Testis (tissue), 5 donors: ENCODE measurements at places on chromosomes 4 and X. TPM values are rescaled to one million over a fixed set of nuclear protein-coding genes. Genes with fewer than 3 reads are reported as not detected.

Gene MED28
- total RNA-seq: 22.8 TPM

DNA sequence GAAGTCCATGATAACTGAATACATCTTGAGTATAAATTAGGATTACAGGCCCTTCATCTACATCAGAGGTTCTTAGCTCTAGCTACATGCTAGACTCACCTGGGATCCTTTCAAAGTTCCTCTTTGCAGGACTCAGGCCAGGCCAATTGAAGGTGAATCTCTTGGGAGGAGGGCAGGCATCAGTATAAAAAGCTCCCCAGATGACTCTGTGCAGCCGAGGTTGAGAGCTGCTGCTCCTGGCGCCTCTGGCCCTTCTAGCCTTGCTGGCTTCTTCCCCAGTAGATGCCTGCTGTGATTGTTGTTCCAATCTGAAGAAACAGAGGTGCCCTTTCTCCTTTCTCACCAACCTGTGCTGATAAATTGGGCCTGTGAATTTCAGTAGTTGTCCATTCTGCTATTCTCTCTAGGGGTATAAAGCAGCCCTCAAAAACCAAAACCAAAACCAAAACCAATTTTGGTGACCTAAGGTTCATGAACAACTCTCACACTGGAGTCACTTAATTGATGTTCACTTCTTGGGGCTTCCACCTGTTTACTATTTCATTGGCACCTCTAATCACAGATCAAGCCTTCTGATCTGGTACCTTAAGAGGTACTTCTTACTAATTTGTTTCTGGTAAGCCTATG lies 78.7 kb downstream of the SUPT20HL2 start:
- H3K4me1 ChIP-seq: peaks cover 6% of the 10 kb centered on the region
- H3K36me3 ChIP-seq: no peaks in the 10 kb centered on the region
- no peak overlapping the region for H3K27ac ChIP-seq
- H3K4me3 ChIP-seq: no peak overlapping the region

Gene CXCL13
- total RNA-seq: 2.0 TPM

GRCh38 chr4:102246416-102246815 lies 98.9 kb downstream of the SLC39A8 start:
- no peak overlapping the region for H3K27ac ChIP-seq
- no peak for DNase-seq
- H3K36me3 ChIP-seq: no peaks in the 10 kb centered on the region
- H3K27me3 ChIP-seq: no peaks in the 10 kb centered on the region
- H3K4me1 ChIP-seq: no peaks in the 10 kb centered on the region

Gene CDX4
- not detected for total RNA-seq

- no peak overlapping the region for H3K4me3 ChIP-seq
- no peaks in the 10 kb centered on the region for H3K27me3 ChIP-seq
- no peak overlapping the region for H3K27ac ChIP-seq
Measured at GRCh38 chrX:153902385-153902784, 2.1 kb upstream of the AVPR2 start.

DNA sequence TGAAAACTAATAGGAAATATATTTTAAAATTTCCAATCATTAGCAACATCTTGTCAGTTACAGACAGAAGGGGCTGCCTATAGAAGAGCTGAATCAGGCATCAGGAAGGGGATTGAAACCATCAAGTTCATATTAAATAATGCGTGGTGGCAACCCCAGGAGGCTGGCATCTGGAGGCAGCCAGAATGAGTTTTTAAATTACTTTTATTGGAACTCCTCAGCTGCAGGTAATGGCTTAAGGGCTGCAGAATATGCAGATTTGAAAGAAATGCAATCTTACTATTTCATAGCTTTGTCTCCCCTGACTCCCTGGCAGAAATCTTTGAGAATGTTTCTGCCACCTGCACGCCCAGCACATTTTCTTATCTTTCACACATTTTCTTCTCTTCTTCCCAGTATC lies 711.6 kb downstream of the PCDH19 start:
- no peak overlapping the region for H3K27ac ChIP-seq
- H3K4me3 ChIP-seq: no peak overlapping the region
- no peak for DNase-seq

Gene BEX1
- total RNA-seq: 233 TPM

Gene AKAP14
- 24.0 TPM for total RNA-seq

- no peaks in the 10 kb centered on the region for H3K27me3 ChIP-seq
- no peak for DNase-seq
- H3K27ac ChIP-seq: no peak overlapping the region
- H3K4me1 ChIP-seq: no peaks in the 10 kb centered on the region
- H3K4me3 ChIP-seq: no peak overlapping the region
- H3K36me3 ChIP-seq: no peaks in the 10 kb centered on the region
Measured at GRCh38 chr4:83974111-83974780, 438.3 kb downstream of the GPAT3 start.

Gene TMSB15C
- 3.4 TPM for total RNA-seq

GRCh38 chr4:21949073-21949457 lies 493 bp upstream of the KCNIP4 start:
- peak overlapping the region; percentile 48 for H3K4me3 ChIP-seq
- H3K36me3 ChIP-seq: no peaks in the 10 kb centered on the region
- H3K4me1 ChIP-seq: no peaks in the 10 kb centered on the region
- H3K27ac ChIP-seq: no peak overlapping the region
- DNase-seq: peak; percentile 30

- H3K4me3 ChIP-seq: no peak overlapping the region
- no peaks in the 10 kb centered on the region for H3K4me1 ChIP-seq
- no peak overlapping the region for H3K27ac ChIP-seq
Measured at GRCh38 chrX:20913760-20914159, 460.5 kb upstream of the CNKSR2 start.

Gene DCAF8L2
- total RNA-seq: 125 TPM

Gene CFAP99
- total RNA-seq: 41.2 TPM

Gene ATP2B3
- 1.2 TPM for total RNA-seq

Gene F9
- 0.06 TPM for total RNA-seq

Gene FRMPD3
- 1.5 TPM for total RNA-seq

DNA sequence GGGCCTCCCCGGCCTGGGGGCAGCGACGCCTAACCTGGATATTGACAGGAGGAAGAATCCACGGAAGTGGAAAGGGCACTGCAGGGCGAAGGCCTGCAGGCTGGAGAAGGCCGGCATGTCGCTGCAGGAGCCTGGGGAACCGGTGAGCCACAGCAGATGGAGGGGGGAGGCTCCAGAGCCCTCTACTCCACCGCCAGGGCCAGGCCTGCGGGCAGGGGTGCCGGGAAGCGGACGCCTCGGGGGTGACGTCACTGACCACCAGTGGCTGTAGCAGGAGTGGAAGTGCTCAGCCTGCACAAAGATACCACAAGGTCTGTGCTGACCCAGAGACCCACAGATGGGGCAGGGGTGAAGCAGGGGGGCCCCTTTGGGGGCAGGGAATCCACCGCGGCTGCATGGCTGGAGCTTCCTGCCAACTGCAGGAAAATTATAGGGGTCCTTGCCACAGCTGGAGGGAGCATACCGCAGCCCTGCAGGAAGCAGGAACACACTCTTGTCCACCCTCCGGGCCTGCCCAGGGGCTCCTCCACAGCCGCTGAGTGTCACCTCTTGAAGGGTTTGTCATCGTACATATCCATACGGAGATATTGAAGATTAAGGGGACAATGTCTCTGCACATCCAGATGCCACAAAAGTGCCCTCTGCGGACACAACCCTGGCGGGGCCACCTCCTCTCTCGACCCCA lies 7.6 kb upstream of the HTRA3 start:
- H3K4me3 ChIP-seq: no peak overlapping the region
- H3K4me1 ChIP-seq: peaks cover 2% of the 10 kb centered on the region
- no peak overlapping the region for H3K27ac ChIP-seq
- H3K36me3 ChIP-seq: no peaks in the 10 kb centered on the region
- H3K27me3 ChIP-seq: no peaks in the 10 kb centered on the region

DNA sequence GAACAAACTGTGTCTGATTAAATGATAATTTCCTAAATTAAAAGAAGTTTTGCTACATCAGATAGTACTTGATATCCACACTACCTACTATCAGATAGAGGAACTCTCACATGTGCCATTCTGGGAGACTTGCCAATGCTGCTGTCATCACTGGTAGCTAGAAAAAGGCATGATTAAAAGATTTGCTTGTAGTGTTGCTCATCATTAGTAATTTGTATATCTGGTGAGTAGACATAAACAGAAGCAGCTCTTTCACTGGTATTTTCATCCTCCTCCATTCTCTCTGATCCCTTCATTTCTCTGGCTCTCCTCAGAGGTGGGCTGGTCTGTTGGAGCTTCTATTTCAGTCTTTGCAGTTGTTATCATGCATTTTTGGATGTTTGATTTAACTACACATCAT lies 56.0 kb downstream of the SPRY1 start:
- peak; percentile 69 for DNase-seq
- H3K4me3 ChIP-seq: no peak overlapping the region
- no peak overlapping the region for H3K27ac ChIP-seq
- H3K4me1 ChIP-seq: no peaks in the 10 kb centered on the region
- H3K36me3 ChIP-seq: no peaks in the 10 kb centered on the region

Gene FGFBP1
- total RNA-seq: not detected

DNA sequence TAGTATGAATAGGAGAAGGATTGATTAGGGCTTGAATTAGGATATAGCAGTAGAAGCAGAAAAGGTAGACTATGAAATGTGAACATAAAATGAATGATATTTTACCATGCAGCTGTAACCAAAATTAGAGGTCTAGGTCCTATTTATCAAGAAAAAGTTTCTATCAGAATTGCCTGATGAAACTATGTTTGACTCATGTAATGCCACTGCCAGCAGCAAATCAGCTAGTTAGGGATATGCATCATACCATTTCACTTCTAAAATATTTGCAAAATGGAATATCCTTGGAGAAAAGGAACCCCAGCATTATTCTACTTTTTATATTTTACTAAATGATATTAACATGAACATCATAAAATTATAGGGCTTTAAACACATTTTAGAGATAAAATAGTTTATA lies 188.4 kb downstream of the WDFY3 start:
- H3K36me3 ChIP-seq: no peaks in the 10 kb centered on the region
- H3K27ac ChIP-seq: no peak overlapping the region
- DNase-seq: no peak
- H3K4me3 ChIP-seq: no peak overlapping the region

- no peaks in the 10 kb centered on the region for H3K27me3 ChIP-seq
- H3K4me3 ChIP-seq: no peak overlapping the region
- DNase-seq: no peak
- no peak overlapping the region for H3K27ac ChIP-seq
- no peaks in the 10 kb centered on the region for H3K36me3 ChIP-seq
Measured at GRCh38 chr4:89006307-89006706, 50.7 kb downstream of the FAM13A start.

GRCh38 chr4:184100297-184100885 lies 117.3 kb downstream of the ENPP6 start:
- no peak overlapping the region for H3K27ac ChIP-seq
- no peaks in the 10 kb centered on the region for H3K36me3 ChIP-seq
- no peak overlapping the region for H3K4me3 ChIP-seq
- H3K4me1 ChIP-seq: peaks cover 15% of the 10 kb centered on the region

- no peak overlapping the region for H3K4me3 ChIP-seq
- no peak for DNase-seq
- H3K36me3 ChIP-seq: no peaks in the 10 kb centered on the region
- no peak overlapping the region for H3K27ac ChIP-seq
Measured at GRCh38 chrX:2272337-2272736, 228.4 kb downstream of the DHRSX start.

DNA sequence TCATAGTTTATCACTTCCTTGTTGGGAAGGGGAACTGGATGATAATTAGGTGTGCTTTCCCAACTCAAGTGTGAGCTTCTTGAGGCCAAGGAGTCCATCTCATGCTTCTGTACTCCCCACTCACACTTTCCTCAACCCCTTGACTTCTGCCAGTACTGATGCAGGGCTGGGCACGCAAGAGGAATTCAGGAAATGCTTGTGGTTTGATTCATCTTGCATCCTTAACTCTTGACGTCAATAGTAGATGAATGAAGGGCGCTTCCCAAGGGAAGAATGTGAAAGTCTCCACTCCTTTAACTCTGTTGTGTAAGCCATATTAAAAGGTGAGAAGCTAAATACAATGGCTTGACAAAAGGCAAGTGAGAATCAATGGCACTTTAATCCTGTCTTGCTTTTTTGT lies 101.8 kb downstream of the AGTR2 start:
- no peak for DNase-seq
- no peak overlapping the region for H3K27ac ChIP-seq
- no peaks in the 10 kb centered on the region for H3K36me3 ChIP-seq
- no peaks in the 10 kb centered on the region for H3K4me1 ChIP-seq

- peaks cover 3% of the 10 kb centered on the region for H3K4me1 ChIP-seq
- no peak overlapping the region for H3K4me3 ChIP-seq
- H3K27me3 ChIP-seq: no peaks in the 10 kb centered on the region
- peak; percentile 60 for DNase-seq
- no peaks in the 10 kb centered on the region for H3K36me3 ChIP-seq
Measured at GRCh38 chr4:152073351-152074087, 312.7 kb upstream of the GATB start.

Gene CLDN22
- total RNA-seq: not detected

DNA sequence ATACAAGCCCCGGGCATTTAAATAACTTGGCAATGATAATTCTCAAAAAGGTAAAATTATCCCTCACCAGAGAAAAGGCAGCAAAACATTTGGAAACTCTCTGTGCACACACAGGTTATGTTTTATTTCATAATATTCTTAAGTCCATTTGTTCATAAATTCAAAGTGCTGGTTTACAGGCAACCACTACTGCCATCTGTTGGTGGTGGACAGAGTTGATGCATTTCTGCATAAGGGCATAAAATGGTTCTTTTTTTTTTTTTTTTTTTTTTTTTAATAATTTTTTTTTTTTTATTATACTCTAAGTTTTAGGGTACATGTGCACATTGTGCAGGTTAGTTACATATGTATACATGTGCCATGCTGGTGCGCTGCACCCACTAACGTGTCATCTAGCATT lies 31.5 kb upstream of the IL21 start:
- H3K36me3 ChIP-seq: no peaks in the 10 kb centered on the region
- H3K4me1 ChIP-seq: no peaks in the 10 kb centered on the region
- H3K27ac ChIP-seq: no peak overlapping the region

GRCh38 chrX:5595570-5595969 lies 633.1 kb downstream of the NLGN4X start:
- no peaks in the 10 kb centered on the region for H3K4me1 ChIP-seq
- H3K27me3 ChIP-seq: no peaks in the 10 kb centered on the region
- no peaks in the 10 kb centered on the region for H3K36me3 ChIP-seq
- H3K27ac ChIP-seq: no peak overlapping the region
- no peak overlapping the region for H3K4me3 ChIP-seq

DNA sequence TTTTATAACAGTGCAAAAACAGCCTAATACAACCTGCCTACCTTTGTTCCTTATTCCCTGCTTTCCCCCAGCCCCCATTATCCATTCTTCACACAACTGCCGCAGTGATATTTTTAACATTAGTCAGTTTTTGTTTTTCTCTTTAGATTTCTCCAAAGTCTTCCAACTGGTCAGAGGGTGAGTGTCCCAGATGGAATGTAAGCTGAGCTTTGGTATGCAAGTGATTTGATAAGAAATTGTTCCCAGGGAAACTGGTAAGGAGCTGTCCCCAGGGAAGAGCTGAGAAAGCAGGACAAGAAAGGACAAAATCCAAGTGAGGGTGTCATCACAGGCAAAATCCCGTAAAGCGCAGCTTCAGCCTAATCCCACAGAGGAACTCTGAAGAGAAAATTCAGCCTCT lies 475.5 kb upstream of the ADGRL3 start:
- H3K27me3 ChIP-seq: no peaks in the 10 kb centered on the region
- no peaks in the 10 kb centered on the region for H3K36me3 ChIP-seq
- no peak overlapping the region for H3K4me3 ChIP-seq
- no peaks in the 10 kb centered on the region for H3K4me1 ChIP-seq
- no peak overlapping the region for H3K27ac ChIP-seq
